Kidney (tissue), 22 donors: ENCODE measurements at places on chromosomes 16 and 17. TPM values are rescaled to one million over a fixed set of nuclear protein-coding genes. Genes with fewer than 3 reads are reported as not detected.

DNA sequence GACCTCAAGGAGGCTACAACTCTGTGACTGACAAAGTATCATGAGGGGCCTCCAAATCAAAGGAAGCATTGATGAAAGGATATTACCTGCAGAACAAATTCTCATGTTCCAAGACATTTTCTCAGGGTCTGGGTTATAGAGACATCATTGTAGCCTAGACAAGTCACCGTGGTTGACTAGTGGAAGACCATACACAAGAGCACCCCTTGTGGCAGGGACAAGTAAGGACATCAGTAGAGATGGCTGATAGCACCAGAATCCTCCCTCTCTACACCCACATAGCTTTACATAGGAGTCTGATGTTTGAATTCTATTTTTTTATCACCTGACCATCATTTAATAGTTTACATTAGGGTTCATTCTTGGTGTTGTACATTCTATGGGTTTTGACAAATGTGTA is 32.5 kb upstream of the CDH8 start:
- H3K36me3 ChIP-seq = no peaks in the 10 kb centered on the region
- no peak overlapping the region for H3K4me3 ChIP-seq
- H3K27ac ChIP-seq = no peak overlapping the region
- DNase-seq = no peak

DNA sequence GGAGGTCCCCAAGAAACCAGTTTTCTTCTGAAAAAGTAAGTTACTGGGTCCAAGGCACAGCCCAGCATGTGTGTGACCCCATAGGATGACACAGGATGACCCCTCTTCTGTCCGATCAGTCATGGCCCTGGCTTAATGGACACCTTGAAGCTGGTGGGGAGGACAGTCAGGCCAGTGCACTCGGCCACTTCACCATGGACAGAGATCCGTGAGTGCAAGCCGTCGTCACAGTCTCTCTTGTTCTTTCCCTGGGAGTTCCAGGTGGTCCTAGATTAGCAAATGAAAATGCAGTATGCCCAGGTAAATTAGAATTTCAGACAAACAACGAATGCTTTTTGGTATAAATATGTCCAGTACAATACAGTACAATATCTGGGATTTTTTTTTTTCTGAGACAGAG is 1.4 kb upstream of the RNF222 start:
- H3K27me3 ChIP-seq = no peaks in the 10 kb centered on the region
- no peak for DNase-seq
- no peaks in the 10 kb centered on the region for H3K36me3 ChIP-seq
- H3K4me1 ChIP-seq = no peaks in the 10 kb centered on the region
- H3K27ac ChIP-seq = no peak overlapping the region
- H3K4me3 ChIP-seq = no peak overlapping the region

The MYH11 gene
- total RNA-seq = 175 TPM

GRCh38 chr16:47461598-47462266 is 601 bp downstream of the PHKB start:
- peaks cover 5% of the 10 kb centered on the region for H3K36me3 ChIP-seq
- peak overlapping the region; percentile 80 for H3K4me3 ChIP-seq
- no peak for DNase-seq
- H3K4me1 ChIP-seq = peaks cover 21% of the 10 kb centered on the region

GRCh38 chr17:42708588-42708987 is 26.3 kb downstream of the CNTNAP1 start:
- peaks cover 57% of the 10 kb centered on the region for H3K36me3 ChIP-seq
- H3K27me3 ChIP-seq = no peaks in the 10 kb centered on the region
- no peak overlapping the region for H3K4me3 ChIP-seq
- no peak for DNase-seq
- no peaks in the 10 kb centered on the region for H3K4me1 ChIP-seq

The MYH3 gene
- total RNA-seq = 2.9 TPM

The PCTP gene
- total RNA-seq = 18.7 TPM

GRCh38 chr17:9144502-9145249 is 123.4 kb downstream of the NTN1 start:
- no peaks in the 10 kb centered on the region for H3K36me3 ChIP-seq
- no peak overlapping the region for H3K27ac ChIP-seq
- no peaks in the 10 kb centered on the region for H3K4me1 ChIP-seq
- no peak overlapping the region for H3K4me3 ChIP-seq

GRCh38 chr17:17495536-17496188 is 533 bp downstream of the RASD1 start:
- peak overlapping the region; percentile 77 for H3K4me3 ChIP-seq
- DNase-seq = peak; percentile 72
- H3K27ac ChIP-seq = peak overlapping the region; percentile 90
- H3K36me3 ChIP-seq = peaks cover 3% of the 10 kb centered on the region
- no peaks in the 10 kb centered on the region for H3K27me3 ChIP-seq
- peaks cover 9% of the 10 kb centered on the region for H3K4me1 ChIP-seq

The G6PC3 gene
- 70.0 TPM for total RNA-seq

The ACSM5 gene
- total RNA-seq = 8.6 TPM

The ARHGAP44 gene
- 8.4 TPM for total RNA-seq

DNA sequence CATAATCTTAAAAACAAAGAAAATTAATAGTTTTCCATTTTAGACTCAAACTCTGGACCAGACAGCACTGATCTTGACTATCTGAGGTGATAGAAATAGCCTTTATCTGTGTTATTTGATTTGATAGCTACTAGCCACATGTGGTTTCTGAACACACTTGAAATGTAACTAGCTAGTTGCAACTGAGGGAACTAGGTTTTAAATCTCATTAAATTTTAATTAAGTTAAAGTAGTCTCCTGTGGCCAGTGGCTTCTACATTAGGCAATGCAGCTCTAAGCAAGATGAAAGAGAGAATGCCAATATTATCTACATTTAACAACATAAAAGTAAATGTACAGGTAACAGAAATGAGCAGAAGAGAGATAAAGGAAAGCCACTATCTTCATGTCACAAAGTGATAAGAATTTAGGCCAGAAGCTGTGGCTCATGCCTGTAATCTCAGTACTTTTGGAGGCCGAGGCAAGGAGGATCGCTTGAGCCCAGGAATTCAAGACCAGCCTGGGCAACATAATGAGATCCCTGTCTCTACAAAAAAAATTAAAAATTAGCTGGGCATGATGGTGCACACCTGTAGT is 11.2 kb upstream of the SPN start:
- H3K27ac ChIP-seq = no peak overlapping the region
- H3K27me3 ChIP-seq = no peaks in the 10 kb centered on the region
- no peaks in the 10 kb centered on the region for H3K4me1 ChIP-seq
- H3K36me3 ChIP-seq = no peaks in the 10 kb centered on the region

The HEATR9 gene
- total RNA-seq = 0.16 TPM

- H3K27me3 ChIP-seq = no peaks in the 10 kb centered on the region
- no peak overlapping the region for H3K27ac ChIP-seq
- DNase-seq = no peak
- H3K4me1 ChIP-seq = no peaks in the 10 kb centered on the region
These were observed 8.0 kb upstream of the PRR35 start for GRCh38 chr16:552171-552570.

DNA sequence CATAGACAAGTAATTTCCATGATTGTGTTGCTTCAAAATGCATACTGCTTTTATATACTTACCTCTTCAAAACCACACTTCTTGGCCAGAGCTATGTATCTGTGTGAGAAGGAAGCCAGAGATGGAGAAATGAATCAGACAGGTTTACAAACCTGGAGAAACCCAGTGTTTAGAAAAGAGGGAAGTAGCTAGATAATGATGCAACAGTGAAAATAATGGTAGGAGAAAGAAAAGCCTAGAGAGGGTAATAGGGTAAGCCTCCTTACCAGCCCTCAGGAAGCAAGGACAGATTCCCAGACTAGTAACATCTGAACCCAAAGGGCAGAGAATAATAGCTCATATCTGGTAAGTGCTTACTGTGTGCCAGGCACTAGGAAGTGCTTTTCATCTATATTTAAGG is 250.3 kb upstream of the CDH11 start:
- H3K4me3 ChIP-seq = no peak overlapping the region
- no peaks in the 10 kb centered on the region for H3K36me3 ChIP-seq
- H3K27ac ChIP-seq = no peak overlapping the region

- no peaks in the 10 kb centered on the region for H3K4me1 ChIP-seq
- no peaks in the 10 kb centered on the region for H3K36me3 ChIP-seq
- peak; percentile 94 for DNase-seq
These were observed 1.0 kb upstream of the SDK2 start for GRCh38 chr17:73645050-73645871.

- no peak overlapping the region for H3K4me3 ChIP-seq
- no peaks in the 10 kb centered on the region for H3K27me3 ChIP-seq
- no peaks in the 10 kb centered on the region for H3K4me1 ChIP-seq
- peaks cover 3% of the 10 kb centered on the region for H3K36me3 ChIP-seq
- no peak overlapping the region for H3K27ac ChIP-seq
These were observed 3.3 kb downstream of the PRSS53 start for GRCh38 chr16:31085411-31085810.

The CLEC18C gene
- total RNA-seq = 0.57 TPM

DNA sequence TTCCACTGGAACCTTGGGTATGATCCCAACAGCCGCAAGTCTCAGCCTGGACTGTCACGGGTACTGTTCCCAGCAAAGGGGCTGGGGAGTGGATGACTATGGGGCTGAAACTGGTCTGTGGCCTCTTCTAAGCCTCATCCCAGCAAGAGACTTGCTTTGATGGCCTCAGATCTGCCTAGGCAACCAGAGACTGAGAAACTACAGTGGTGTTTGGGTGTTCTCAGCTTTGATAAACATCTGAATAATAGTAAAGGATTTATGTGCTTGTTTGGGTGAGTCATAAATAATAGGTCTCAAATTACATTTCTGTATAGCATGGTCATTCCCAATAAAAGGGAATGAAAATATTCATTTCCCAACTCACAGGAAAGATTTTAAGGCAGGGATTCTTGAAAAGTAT is 30.2 kb upstream of the ULK2 start:
- no peak for DNase-seq
- H3K27ac ChIP-seq = no peak overlapping the region
- H3K4me3 ChIP-seq = no peak overlapping the region
- H3K36me3 ChIP-seq = no peaks in the 10 kb centered on the region
- no peaks in the 10 kb centered on the region for H3K27me3 ChIP-seq

GRCh38 chr17:29582772-29583171 is 6.7 kb downstream of the GIT1 start:
- no peaks in the 10 kb centered on the region for H3K27me3 ChIP-seq
- H3K4me3 ChIP-seq = no peak overlapping the region
- no peak for DNase-seq

The RFFL gene
- 29.0 TPM for total RNA-seq

The NUTF2 gene
- total RNA-seq = 76.4 TPM

- H3K27ac ChIP-seq = peak overlapping the region; percentile 51
- peaks cover 24% of the 10 kb centered on the region for H3K36me3 ChIP-seq
- peak overlapping the region; percentile 69 for H3K4me3 ChIP-seq
- no peak for DNase-seq
- peaks cover 9% of the 10 kb centered on the region for H3K4me1 ChIP-seq
- no peaks in the 10 kb centered on the region for H3K27me3 ChIP-seq
These were observed 996 bp downstream of the PCYT2 start for GRCh38 chr17:81909966-81910839.

GRCh38 chr17:81403671-81404534 is 8.6 kb downstream of the BAHCC1 start:
- no peaks in the 10 kb centered on the region for H3K27me3 ChIP-seq
- peaks cover 37% of the 10 kb centered on the region for H3K4me1 ChIP-seq
- peak overlapping the region; percentile 85 for H3K27ac ChIP-seq

GRCh38 chr17:82299452-82299851 is 18.0 kb downstream of the CD7 start:
- H3K36me3 ChIP-seq = no peaks in the 10 kb centered on the region
- no peaks in the 10 kb centered on the region for H3K27me3 ChIP-seq
- H3K27ac ChIP-seq = peak overlapping the region; percentile 96
- no peak for DNase-seq
- no peak overlapping the region for H3K4me3 ChIP-seq
- peaks cover 19% of the 10 kb centered on the region for H3K4me1 ChIP-seq

The CIITA gene
- total RNA-seq = 50.5 TPM

The CDR2L gene
- 29.3 TPM for total RNA-seq

DNA sequence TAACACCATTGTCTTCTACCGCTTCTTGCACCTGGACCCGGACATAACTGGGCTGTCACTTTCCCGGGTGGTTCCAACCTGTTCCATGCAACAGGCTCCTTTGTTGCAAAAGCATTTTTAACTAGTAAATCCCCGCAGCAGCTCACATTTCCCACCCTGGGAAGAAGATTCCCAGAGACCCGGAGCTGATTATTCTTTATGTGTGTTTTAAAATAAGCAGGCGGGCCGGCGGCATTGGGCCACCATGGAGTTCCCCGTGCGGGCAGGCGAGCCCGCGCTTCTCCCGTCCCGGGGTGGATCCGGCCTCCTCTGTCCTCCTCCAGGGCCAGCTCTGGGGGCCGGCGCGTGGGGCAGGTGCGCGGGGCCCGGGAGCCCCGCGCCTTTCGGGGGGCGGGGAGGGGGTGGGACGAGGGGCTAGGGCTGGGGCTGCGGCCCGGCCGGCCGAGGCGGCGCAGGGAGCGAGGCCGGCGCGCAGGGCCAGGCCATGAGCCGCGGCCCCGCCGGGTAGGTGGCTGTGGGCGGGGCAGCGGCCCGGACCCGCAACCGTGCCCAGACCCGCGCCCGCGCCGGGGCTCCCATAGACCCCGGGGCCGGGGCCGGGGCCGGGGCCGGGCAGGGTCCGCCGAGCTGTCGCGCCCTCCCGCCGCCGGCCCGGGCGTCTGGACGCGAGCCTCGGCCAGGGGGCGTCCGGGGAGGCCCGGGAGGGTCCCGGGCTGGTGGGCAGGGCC is 1.7 kb downstream of the CRAMP1 start:
- no peak overlapping the region for H3K27ac ChIP-seq
- no peaks in the 10 kb centered on the region for H3K27me3 ChIP-seq
- DNase-seq = no peak
- H3K4me1 ChIP-seq = peaks cover 5% of the 10 kb centered on the region
- peak overlapping the region; percentile 71 for H3K4me3 ChIP-seq
- peaks cover 15% of the 10 kb centered on the region for H3K36me3 ChIP-seq

DNA sequence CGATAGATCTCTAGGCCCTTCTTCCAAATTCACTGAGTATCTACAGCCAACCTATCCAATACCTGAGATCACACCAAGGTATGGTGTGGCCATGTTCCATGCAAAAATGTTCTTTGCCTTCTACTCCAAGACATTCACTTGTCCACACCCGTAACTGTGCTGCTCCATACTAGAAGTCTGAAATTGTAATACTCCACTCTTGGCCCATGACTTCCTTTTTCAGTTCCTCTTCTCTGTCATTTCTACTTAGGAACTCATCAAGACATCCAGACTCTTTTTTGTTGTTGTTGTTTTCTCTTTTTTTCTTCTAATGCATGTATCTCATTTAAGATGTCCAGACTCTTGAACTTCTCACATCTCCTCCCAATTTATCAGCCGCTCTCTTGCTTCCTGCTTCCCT is 42.5 kb upstream of the KSR1 start:
- H3K4me3 ChIP-seq = no peak overlapping the region
- no peak for DNase-seq
- no peaks in the 10 kb centered on the region for H3K27me3 ChIP-seq
- no peak overlapping the region for H3K27ac ChIP-seq
- H3K36me3 ChIP-seq = no peaks in the 10 kb centered on the region

GRCh38 chr17:7651665-7652387 is 1.1 kb downstream of the ATP1B2 start:
- H3K27me3 ChIP-seq = no peaks in the 10 kb centered on the region
- DNase-seq = peak; percentile 85
- peak overlapping the region; percentile 26 for H3K4me3 ChIP-seq
- H3K4me1 ChIP-seq = no peaks in the 10 kb centered on the region
- no peaks in the 10 kb centered on the region for H3K36me3 ChIP-seq
- no peak overlapping the region for H3K27ac ChIP-seq

- H3K27ac ChIP-seq = peak within 1 kb of the TSS; percentile 49
- no peaks in the 10 kb centered on the region for H3K36me3 ChIP-seq
- no peaks in the 10 kb centered on the region for H3K27me3 ChIP-seq
- H3K4me3 ChIP-seq = peak within 1 kb of the TSS; percentile 40
- H3K4me1 ChIP-seq = no peaks in the 10 kb centered on the region
These were observed at the start of gene DNAH9 for GRCh38 chr17:11598274-11599221. Gene DNAH9, plus strand, starts transcription at chr17:11598470. Its CDS starts 29 bp downstream, at chr17:11598499.

- H3K27me3 ChIP-seq = no peaks in the 10 kb centered on the region
- no peaks in the 10 kb centered on the region for H3K4me1 ChIP-seq
- H3K36me3 ChIP-seq = no peaks in the 10 kb centered on the region
These were observed 28.7 kb upstream of the DNAI2 start for GRCh38 chr17:74245145-74245831.

The CIBAR2 gene
- total RNA-seq = 1.6 TPM

The GPR142 gene
- total RNA-seq = not detected

The DLX4 gene
- total RNA-seq = 0.44 TPM

The ZNF597 gene
- total RNA-seq = 3.4 TPM
